GM23248 (cell line): ENCODE measurements at places on chromosomes 5 and 9. TPM values are rescaled to one million over a fixed set of nuclear protein-coding genes. Genes with fewer than 3 reads are reported as not detected.

Gene SV2C
- not detected in 2 replicates for total RNA-seq

DNA sequence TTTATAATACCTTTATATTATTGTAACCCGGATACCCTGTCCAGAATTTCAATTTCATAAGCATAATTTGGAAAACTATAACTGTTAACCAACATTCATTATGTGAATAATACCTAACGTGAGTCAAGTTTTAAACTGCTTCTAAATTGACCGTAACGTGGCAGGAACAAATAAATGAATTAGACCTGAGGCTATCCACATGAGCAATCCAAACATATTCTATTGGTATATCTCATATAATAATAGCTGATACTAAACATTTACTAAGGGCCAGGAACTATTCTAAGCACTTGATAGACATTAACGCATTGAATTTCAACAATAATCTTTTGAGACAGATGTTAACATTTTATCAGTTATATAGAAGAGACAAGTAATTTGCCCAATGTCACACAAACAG, 276.4 kb downstream of the MEF2C start:
- DNase-seq, result no peak

GRCh38 chr5:90933298-90933697, 374.7 kb downstream of the ADGRV1 start:
- no peak for DNase-seq

DNA sequence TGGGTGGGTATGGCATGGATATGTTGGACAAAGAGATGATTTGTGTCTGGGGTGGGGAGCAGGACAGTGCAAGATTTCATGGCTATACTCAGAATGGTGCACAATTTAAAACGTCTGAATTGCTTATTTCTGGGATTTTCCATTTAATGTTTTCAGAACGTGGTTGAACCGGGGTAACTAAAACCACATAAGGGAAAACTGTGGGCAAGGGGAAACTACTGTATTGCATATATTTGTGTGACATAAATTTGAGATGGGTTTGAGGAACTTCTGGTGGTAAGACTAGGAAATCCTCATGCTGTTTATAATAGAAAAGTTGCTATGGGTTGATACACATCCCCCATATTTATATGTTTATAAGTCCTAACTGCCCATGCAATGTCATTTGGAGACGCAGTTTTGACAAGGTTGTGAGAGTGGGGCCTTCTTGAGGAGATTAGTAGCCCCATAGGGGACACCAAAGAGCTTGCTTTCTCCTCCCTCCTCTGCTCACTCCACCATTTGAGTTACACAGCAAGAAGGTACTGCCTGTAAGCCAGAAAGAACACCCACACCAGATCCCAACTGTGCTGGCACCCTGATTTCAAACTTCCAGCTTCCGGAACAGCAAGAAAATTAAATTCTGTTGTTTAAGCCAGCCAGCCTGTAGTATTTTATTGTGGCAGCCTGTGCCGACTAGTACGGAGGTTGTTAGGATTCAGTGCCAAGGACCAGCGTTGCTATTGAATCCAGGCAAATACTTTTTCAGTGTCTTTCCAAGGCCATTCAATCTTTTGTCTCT, 2118.9 kb downstream of the MAT2B start:
- no peak for DNase-seq

Gene ANKRD18A
- not detected in 2 replicates for total RNA-seq

Gene ADAMTS13
- total RNA-seq, result 2.1 and 2.2 TPM in 2 replicates

DNA sequence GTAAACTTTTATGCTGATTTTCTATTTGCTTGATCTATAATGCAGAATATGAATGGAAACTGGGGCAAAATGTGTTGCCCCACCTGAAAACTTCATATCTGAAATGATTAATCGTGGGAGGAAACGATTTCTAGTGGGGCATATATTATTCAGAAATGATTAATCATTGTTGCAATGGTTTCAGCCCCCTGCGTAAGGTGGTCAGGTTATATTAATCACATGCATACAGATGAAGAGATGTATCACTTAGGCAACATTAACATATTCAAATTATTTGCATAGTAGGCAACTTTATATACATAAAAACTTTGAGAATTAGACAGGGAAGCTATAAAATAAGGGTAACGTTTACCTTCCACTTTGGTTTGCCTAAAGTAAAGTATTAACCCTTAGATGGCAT, 49.8 kb downstream of the LSM11 start:
- no peak for DNase-seq

DNA sequence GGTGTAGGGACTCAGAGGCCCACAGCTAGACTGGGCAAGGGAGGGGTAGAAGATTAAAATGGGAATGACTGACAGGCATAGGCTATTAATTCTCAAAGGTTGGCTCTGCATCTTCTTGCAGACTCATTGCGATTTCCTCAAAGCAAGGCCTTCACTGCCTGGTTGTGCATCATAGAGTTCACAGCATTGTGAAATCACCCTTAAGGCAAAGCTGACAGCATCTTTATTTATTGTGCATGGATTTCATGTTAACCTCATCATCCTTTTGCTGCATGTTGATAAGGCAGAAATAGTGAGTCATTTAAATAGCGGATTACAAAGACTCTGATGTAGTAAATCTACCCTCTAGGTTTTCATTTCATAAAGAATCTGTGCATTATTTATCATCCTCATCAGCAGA, 13.6 kb upstream of the PALM2AKAP2 start:
- peak; percentile 93 for DNase-seq

Gene ARID3C
- total RNA-seq, result 0.11 and 0.38 TPM in 2 replicates

- DNase-seq, result peak; percentile 66
These were observed 23.9 kb downstream of the CLTA start for GRCh38 chr9:36214571-36214970.

- DNase-seq, result no peak
These were observed 165.5 kb downstream of the TSSK1B start for GRCh38 chr5:113269023-113269997.

Gene INSL4
- not detected in 2 replicates for total RNA-seq

- peak; percentile 76 for DNase-seq
These were observed 218.8 kb downstream of the PRR16 start for GRCh38 chr5:120682851-120683250.

- no peak for DNase-seq
These were observed 736.0 kb upstream of the ARRDC3 start for GRCh38 chr5:92119110-92119509.

Gene MYO10
- total RNA-seq, result 43.2 and 49.1 TPM in 2 replicates

DNA sequence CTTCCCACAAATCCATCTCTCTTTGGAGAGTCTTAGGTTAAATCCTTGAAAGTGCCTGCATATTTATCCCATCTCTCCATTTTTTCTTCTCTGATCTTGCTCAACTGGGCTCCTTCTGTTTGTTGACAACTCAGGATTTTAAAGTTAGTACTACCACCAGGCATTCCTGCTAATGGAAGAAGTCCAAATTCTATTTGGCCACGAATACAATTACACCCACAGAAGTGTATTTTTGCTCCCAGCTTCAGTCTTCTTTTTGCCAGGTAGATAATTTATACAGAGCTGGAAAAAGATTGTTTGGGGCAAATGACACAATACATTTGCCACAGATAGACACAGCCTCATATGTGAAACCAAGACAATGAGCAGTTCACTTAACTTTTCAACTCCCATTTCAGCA, 74.8 kb downstream of the CETN3 start:
- DNase-seq, result no peak

GRCh38 chr5:116681334-116682013, 106.9 kb upstream of the SEMA6A start:
- DNase-seq, result no peak

DNA sequence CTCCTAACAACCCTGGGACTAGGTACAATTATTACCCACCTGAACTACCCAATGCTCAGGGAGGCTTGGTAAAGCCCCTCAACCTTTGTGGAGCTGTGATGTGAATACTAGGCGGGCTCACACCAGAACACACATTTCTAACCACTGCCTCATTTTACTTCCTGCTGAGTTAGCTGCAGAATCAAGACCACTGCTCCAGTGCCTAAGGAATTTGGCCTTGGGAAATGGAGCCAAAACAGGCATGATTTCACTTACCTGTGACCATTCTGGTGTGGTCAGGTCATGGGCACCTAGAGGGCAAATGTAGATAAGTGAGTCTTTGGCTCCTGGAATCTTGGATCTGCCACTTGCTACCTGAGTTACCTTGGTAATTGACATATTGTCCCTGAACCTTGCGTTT, 5.2 kb downstream of the WWC1 start:
- DNase-seq, result no peak

DNA sequence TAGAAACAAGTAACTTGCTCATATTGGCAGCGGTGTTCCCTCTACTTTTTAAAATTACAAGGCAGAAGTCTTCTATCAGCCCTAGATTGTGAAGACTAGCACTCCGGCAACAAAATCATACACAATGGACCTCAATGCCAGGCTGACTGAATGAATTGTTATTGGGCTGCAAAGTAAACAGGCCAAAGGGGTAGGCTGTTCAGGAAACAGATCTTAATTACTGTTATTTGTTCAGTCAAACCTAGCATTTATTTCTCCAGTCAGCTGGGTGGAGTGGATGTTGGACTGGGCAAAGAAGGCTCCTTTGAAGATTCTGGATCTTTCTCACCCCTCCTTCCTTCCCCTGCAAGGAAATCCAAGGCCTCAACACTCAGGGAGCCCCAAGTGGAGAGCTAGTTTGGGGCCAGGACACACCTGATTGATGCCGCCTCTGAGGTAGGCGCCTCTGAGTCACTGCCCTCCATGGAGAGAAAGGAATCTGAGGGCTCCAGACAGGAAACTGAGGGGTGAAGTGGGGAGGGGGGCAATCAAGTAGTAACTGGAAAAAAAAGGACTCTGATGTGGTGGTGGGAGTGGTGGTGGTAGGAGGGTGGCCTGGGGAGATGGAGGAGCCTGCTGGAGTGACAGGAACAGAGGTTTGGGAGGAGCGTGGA, 35.5 kb downstream of the SERINC5 start:
- DNase-seq, result no peak

Gene TAL2
- not detected in 2 replicates for total RNA-seq

- DNase-seq, result peak; percentile 73
These were observed 87.9 kb upstream of the TRIO start for GRCh38 chr5:14054965-14055963.

DNA sequence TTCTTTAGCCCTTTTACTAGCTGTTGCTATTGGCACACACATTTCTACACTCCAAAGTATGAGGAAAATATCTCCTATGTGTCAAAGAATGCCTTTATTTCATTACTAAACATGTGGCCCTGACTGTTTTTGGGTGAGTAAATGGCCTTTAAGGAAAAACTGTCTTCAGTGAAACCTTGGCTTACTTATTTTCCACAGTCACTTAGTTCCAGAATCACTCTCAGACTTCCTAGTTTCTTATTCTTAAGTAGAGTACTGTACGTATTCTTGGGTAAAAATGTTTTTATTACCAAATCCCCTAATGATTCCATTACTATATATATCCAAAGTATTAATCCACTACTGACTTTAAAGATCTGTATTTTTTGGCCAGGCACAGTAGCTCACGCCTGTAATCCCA, 27.5 kb downstream of the ERP44 start:
- DNase-seq, result peak; percentile 9

- no peak for DNase-seq
These were observed 131.4 kb downstream of the CD180 start for GRCh38 chr5:67065237-67065636.
